ENCODE measurements at places on chromosomes 2 and 18.

DNA sequence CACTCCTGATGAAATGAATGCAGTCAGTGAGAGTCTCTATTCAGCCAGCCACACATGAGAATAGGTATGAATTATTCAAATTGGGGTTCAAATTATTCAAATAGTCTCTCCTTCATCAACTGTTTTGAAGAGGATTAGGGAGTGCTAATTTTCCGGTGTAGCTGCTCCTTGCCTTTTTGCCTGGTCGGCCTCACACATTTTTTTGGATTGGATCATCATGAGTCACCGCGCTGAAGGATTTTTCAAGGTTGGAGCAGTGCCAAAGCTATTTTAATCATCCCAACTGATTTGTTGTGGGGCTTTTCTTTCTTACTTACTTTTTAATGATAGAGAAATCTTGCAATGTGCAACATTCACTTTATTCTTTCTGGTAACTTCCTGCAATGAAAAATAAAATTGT, 2.4 kb upstream of the DTNA start:
- no peak for DNase-seq

DNA sequence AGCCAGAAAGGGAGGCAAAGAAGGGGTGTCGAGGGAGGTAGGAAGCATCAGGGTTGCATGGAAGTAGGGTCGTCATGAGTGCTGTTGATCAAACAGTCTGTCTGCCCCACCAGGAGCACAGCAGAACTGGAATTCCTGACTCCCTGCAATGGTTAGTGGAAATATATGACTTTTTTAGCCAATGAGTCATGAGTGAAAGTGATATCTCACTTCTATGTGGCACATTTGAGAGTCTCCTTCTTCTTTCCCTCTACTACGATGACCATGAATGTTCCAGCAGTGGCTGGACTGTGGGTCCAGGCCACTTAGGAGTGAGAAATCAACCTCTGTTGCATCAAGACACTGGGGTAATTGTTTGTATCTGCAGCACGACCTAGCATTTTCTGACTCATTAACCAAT, 199.5 kb downstream of the TTC32 start:
- no peak for DNase-seq

DNA sequence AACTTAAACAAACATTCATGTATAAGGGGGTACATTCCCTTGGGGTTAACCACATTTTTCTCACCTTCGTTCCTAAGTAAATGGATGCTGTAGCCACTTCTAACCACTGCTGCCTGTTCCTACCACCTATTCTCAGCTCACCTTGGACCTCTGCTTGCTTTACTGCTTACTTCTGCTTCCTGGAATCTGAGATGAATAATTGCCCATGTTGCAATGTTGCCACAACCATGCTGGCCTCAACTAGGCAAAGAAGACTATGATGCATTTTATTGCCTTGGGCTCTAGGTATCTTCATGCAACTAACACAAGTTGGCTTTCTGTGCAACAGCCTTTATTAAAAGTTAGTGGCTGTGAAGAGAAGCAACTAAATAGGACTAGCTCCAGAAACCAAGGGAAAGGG, 106.3 kb upstream of the TCF4 start:
- no peak for DNase-seq

DNA sequence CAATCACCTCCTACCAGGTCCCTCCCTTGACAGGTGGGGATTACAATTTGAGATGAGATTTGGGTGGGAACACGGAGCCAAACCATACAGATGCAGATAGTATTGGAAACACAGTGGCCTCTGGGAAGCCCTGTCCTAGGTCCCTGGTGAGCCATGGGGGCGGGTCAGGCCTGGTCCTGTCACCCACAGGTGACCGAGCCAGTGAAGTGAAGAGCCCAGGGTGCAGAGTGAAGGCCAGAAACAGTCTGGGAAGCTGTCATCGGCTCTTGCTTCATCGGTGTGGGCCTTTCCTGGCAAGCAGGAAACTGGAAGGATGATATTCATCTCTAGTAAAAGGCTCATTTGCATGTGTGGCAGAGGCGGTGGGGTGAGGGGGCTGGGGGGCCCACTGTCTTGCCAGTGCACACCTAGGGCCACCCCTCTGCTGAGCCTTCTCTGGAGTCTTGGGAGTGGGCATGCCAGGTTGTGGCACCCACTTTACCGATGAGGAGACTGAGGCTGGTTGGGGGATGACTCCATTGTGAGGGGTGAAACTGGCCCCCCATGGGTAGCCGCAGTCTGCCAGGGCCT, 290.6 kb downstream of the NDUFA10 start:
- no peak for DNase-seq

- DNase-seq = no peak
Observed at GRCh38 chr2:205435970-205436369, 246.3 kb upstream of the NRP2 start.

- no peak for DNase-seq
Observed at GRCh38 chr2:164850235-164850634, 8.6 kb upstream of the COBLL1 start.

- DNase-seq = no peak
Observed at GRCh38 chr2:179373816-179374215, 109.2 kb upstream of the SESTD1 start.

GRCh38 chr2:207540431-207540830, 10.7 kb downstream of the CREB1 start:
- DNase-seq = no peak

- no peak for DNase-seq
Observed at GRCh38 chr2:64488050-64488974, 34.4 kb downstream of the LGALSL start.

- no peak for DNase-seq
Observed at GRCh38 chr2:58432491-58433170, 191.5 kb upstream of the FANCL start.

DNA sequence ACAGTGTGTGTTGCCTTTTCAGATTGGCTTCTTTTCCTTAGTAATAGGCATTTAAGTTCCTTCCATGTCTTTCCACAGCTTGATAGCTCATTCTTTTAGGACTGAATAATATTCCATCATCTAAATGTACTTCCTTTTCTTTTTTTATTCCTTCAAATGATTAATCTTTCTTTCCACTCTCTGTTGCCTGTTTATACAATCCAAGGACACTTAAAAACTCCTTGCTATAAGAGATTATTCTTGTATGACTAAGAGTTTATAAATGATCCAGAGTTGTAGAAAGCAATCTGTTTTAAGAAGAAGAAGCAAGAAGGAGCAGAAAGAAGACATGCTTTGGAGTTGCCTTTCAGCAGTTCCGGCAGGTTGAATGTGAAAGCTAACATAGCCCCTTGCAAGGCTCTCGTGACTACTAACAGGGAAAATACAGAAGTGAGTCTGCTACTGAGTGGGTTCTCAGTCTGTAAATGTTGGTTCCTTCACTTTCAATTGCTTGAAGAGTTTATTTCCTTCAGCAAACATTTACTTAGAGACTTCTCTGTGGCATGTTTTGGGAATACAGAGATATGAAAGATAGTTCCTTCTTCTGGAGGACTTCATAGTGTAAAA, 123.0 kb downstream of the PMAIP1 start:
- DNase-seq = no peak

GRCh38 chr2:229044581-229044980, 226.5 kb downstream of the PID1 start:
- DNase-seq = no peak

- DNase-seq = no peak
Observed at GRCh38 chr18:10284540-10285282, 169.7 kb upstream of the APCDD1 start.

GRCh38 chr2:207421671-207422070, 108.1 kb upstream of the CREB1 start:
- no peak for DNase-seq

GRCh38 chr2:207530160-207531031, 634 bp downstream of the CREB1 start:
- DNase-seq = no peak

DNA sequence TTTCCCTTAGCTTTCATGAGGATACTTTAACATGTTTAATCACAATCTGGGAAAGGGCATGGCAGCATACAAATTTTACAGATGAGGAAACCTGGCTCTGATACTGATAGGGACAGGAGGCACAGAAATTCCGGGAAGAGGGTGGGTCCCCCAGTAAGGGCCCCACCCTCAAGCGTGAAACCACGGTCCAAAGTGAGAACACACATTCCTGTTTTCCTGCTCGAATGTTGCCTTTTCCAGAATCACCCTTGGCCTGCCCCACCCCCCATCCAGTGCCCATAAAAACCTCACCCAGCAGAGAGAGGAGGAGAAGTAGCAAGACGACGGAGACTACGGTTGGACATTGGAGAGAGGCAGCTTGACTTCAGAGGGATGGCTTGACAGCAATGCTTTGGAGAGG, 98.2 kb downstream of the HIBCH start:
- DNase-seq = no peak

DNA sequence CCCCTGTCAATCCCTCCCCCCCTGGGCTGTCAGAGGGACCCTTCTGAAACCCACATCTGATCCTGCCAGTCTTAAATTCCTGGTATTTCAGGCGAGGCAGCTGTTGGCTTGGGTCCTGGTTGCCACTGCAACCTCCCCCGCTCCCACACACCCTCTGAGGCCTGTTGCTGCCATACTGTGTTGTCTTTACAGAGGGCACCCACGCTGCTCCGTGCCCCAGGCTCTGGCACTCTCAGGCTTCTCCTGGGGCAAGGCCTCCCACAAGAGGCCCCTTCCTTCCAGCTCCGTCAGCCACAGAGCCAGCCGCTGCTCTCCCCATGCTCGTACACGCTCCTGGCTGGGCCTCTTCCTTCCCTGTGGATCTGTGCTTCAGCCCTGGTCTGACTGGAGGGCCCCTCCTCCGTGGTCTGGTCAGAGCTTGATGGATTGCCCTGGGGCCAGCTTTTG, 8.6 kb downstream of the CABLES1 start:
- no peak for DNase-seq

DNA sequence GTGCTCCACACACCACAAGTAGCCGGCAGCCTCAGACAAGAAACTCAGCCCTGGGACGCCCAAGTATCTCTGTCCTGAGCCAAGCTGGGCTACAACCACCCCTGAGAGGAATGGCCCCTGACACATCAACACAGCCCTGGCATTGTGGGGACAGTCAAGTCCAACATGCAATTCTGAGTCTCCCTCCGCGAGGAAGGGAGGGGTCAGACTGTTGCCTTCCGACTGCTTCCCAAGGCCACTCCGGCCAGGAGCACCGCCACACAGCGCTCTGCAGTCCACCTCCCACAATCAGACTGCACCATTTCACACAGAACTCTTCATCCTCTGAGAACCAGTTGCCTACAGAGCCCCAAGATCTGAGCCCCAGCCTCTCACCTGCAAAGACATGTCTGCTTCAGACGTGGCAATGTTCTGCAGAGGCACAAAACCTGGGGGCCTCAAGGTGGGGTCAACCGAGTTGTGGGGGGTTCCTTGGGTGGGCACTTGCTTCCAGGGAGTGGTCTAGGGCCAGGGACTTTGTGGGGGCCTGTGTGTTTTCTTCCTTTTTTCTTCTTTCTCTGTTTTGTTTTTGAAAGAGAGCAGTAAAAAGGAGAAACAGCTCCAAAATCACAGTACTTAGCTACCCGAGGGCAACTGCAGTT, 76.7 kb upstream of the SALL3 start:
- DNase-seq = no peak

GRCh38 chr2:232385660-232386489, 7.3 kb downstream of the ALPP start:
- DNase-seq = no peak

DNA sequence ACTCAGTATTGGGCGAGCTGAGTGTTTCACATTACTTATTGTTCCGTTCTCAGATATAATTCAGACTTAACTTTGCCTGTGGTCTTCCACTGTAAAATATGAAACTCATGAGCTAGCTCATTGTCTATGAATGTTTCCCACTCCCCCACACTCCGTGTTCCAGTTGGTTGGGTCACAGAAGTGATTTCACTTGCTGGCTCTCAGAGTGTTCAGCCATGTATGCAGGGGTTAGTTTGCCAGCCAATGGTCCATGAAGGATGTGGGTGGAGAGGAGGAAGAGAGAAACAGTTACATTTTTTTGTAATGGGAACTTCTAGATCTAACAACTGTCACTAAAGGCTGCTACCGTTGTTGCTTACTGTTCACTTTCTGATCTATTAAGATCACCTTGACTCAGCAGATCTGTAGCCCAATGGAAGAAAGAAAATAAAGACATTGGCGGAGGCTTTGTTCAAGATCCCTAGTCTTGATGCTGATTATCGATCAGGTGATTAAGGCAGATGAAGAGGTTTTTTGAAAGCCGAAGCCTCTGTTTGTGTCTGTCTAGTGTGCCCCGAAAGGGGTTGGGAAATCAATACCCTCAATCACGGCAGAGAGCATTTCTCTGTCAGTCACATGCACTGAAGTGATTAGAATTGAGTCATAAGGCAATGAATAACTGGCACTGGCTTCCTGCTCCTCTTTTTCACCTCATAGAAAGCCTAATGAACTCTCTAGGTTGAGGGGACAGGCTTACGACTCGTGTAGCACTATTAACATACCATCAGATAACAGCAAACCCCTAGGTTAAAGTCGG, 279.7 kb upstream of the FIGN start:
- no peak for DNase-seq

DNA sequence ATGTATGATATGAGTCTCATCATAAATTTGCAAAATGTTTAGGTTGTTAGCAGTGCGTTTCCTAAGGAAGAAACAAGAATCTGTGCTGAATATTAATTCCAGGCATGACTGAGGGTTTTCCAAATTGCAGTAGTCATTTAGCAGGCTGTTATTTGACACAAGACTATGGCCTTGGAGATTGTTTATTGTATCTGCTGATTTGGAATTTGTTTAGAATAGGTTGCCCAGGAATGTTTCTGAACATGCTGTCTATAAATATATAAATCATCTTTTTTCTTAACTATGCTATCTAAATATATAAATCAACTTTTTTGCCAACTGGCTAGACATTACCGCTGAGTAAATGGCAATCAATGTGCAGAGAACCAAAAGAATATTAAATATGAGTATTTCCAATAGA, 90.9 kb downstream of the DOK6 start:
- DNase-seq = no peak

- no peak for DNase-seq
Observed at GRCh38 chr18:64929036-64929435, 780.1 kb upstream of the LINC00305 start.

DNA sequence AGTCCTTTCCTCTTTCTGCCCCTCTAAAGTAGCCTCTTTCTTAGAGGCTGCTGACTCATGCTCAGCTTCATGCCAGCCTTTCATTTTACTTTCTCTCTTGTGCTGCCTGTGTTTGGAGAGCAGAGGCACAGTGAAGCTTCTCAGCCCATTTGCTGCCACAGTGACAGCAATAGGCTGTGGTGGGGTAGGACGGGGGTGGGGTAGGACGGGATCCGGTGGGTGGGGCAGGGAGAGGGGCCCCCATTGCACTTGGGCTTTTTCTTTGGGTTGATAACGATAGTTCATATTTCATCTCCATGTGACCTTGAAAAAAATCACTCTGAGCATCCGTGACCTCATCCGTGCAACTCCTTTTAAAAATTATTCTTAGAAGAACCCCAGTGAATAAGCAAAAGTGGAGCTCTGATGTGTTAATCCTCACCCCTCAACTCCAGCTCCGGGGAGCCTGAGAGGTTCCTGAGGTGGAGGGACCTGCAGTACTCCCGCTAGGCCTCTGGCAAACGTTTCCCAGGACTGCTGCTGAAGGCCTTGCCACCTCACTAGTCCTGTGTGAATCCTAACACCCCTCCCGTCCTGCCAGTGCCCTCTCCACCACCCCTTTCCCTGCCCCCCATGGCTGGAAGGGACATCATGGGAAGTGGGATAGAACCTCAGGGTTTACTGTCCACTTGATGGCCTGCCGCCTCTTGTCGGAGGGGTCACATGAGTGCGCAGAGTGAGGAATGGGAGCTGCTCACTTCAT, 70.8 kb downstream of the INPP4A start:
- no peak for DNase-seq

Data from cerebellar nuclear complex (tissue), 1 donor.